ENCODE measurements at places on chromosomes 4 and X.

- no peak for DNase-seq
Observed at GRCh38 chr4:20326460-20326859, 74.8 kb downstream of the SLIT2 start.

GRCh38 chr4:88335092-88335665, 43.5 kb upstream of the HERC6 start:
- DNase-seq: no peak

DNA sequence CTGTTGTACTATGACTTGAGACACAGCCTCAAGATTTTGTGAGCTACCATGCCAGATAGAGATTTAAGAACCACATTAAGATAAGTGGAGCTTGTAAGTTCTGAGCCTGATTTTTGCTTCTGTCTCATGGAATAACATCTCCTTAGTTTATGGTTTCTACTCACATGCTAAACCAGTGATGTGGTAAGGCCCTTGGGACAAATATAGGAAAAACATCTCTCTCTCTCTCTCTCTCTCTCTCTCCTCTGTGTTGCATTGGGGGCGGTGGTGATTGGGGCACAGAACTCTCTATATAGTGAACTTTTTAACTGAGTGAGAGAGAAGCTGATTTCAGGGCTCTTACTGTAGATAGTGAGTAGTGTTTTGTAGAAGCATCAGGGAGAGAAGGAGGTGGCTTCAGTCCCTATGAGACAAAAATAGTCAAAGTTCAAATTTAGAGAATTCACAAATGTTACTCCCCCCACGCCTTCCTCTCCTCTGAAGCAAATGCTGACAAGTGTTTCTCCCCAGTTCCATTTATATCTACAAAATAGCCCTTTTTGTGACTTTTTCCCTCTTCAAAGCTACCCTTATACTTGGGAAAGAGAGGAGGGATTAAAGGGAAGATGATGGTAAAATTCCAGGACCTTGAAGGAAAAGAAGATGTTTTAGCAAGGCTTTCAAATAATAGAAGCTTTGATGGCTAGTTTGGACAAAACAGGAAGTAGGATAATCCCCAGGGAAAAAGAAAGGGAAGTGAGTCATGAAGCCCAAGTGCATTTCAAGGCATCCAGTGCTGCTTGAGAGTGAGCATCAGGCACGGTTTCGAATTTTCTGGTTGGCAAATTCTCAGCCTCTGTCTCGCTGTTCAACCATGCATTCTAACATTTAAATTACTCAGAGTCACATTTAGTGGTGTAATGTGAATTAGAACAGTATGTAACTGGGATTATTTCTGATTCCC, 134.3 kb upstream of the AP1S2 start:
- DNase-seq: no peak

DNA sequence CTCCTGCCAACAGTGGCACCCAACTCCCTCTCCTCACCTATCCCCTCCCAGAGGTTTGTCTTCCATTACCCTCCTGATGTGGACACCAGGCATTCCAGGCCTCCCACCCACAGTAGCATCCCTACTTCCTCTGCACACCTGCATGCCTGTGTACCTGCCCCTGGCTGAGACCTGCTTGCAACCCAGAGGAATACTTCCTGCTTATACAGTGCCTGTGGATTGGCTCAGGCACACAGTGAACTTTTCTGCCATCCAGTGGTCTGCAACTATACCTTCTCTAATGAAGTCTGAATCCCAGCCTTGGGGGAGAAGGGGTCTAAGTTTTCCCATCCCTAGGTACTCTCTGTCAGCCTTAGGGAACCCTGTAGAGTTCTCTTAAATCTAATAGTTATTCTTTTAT, 169.9 kb downstream of the IQCM start:
- DNase-seq: no peak

GRCh38 chr4:143089291-143089690, 95.4 kb upstream of the USP38 start:
- DNase-seq: no peak

- no peak for DNase-seq
Observed at GRCh38 chr4:57039345-57039744, 60.6 kb downstream of the POLR2B start.

DNA sequence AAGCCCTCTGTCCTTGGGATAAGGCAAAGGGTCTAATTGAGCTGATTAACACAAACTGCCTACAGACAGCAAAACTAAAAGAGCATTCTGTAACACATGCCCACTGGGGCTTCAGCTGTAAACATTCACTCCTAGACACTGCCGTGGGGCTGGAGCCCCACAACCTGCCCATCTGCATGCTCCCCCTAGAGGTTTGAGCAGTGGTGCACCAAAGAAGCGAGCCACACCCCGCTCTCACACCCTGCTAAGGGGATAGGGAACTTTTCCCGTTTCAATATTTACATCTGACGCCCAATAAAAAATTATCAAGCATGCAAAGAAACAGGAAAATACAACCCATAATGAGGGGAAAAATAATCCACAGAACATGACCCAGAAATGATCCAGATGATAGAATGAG, 46.9 kb upstream of the HSD17B10 start:
- no peak for DNase-seq

GRCh38 chrX:68146054-68146453, 287.2 kb downstream of the OPHN1 start:
- DNase-seq: peak; percentile 12

GRCh38 chr4:96352051-96352517, 512.2 kb downstream of the PDHA2 start:
- peak; percentile 16 for DNase-seq

DNA sequence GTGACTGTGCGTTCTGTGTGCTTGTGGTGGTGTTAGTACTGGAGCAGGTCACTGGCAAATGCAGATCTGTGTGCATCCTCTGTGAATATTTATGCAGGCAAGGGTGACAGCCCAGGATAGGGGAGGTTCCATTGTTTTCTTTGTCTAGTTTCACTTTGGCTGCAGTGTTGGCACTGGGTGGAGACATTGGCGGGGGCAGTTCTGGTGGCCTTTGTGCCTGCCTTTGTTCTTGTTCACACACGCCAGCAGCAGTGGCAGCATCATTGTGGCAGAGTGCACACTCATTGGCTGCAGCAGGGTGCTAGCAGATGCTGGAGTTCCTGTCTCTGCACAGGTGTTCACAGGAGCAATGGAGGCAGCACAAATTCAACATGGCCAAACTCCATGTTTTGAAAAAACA, 495.3 kb downstream of the UBE2NL start:
- no peak for DNase-seq

GRCh38 chr4:183478926-183479325, 25.9 kb upstream of the ING2 start:
- no peak for DNase-seq

DNA sequence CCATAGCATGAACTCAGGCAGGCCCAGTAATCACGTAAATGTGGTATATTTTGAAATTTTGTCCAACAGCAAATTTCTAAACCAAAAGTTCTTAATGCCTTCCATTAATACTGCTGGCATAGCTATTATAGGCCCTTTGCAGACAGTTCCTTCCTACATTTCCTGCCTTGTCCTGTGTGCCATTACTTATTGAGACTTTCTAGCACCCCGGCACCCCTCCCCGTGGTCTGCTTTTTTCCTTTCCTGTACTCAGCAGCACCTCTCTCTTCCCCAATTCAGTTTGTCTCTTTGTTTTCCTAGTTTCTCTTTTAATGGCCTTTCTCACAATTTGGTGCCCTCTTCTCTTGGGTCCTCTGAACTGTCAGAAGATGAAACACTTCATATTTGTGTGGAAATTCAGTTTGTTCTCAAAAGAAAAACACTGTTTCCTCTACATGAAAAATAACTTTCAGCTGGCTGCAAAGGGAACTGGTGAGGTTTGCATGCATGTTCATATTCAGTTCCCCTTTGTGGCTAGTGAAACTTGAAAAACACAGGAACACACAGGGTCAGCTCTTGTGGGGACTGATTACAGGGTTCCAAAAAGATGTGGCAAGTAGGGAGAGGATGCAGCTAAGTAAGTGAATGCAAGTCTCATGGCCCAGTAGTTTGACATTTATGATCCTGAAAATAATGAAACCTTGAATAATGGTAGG, 17.1 kb downstream of the GPR34 start:
- no peak for DNase-seq

GRCh38 chr4:124480061-124480460, 232.5 kb downstream of the ANKRD50 start:
- no peak for DNase-seq

GRCh38 chr4:113350576-113350975, 301.1 kb downstream of the ANK2 start:
- DNase-seq: no peak

All from SK-N-SH (cell line).